ENCODE measurements at places on chromosomes 7 and 10.

DNA sequence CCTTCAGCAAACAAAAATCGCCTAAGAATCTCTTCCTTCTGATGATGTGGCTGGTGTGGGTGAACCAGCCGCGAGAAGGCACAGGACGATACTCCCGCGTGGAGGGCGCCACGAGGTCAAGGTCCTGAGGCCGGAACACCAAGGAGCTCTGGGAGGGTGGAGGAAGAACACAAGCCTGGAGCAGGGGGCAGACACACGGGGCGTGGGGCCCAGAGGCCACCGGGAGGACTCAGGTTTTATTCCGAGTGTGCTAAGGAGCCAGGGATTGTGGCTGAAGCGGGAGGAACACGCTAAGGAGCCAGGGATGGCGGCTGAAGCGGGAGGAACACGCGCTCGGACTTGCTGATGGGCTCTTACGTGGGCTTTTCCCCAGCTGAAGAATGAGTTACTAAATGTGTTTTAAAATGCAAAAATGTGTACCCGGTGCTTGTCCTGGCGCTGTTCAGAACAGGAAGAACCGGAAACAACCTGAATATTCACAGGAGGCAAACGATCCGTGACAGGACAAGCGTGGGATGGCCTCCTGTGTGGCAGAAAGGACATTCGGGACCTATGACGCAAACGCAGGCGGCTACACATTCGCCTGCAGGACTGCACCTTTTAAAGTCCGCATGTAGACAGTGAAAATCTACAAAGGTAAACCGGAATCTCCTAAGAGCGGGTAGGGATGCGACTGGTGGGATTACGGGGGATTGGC, 64.0 kb downstream of the MAD1L1 start:
- DNase-seq, result no peak

GRCh38 chr10:46330894-46331293, 44.1 kb downstream of the ANTXRL start:
- no peak for DNase-seq

DNA sequence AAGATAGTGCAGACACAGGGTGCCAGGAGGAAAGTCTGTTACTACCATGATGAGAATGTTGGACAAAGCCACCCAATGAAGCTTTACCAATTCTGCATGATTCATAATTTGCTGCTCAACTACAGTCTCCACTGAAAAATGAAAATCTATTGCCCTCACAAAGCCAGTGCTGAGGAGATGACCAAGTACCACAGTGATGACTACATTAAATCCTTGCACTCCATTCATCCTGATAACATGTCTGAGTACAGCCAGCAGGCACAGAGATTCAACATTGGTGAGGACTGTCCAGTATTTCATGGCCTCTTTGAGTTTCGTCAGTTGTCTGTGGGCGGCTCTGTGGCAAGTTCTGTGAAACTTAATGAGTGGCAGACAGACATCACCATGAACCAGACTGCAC, 144.0 kb downstream of the PLCE1 start:
- no peak for DNase-seq

- DNase-seq, result no peak
These were observed 32.6 kb upstream of the ZNRF2 start for GRCh38 chr7:30251708-30252329.

- DNase-seq, result no peak
These were observed 272.4 kb downstream of the ADARB2 start for GRCh38 chr10:1464881-1465417.

GRCh38 chr7:105745681-105746330, 130.6 kb downstream of the ATXN7L1 start:
- DNase-seq, result no peak

DNA sequence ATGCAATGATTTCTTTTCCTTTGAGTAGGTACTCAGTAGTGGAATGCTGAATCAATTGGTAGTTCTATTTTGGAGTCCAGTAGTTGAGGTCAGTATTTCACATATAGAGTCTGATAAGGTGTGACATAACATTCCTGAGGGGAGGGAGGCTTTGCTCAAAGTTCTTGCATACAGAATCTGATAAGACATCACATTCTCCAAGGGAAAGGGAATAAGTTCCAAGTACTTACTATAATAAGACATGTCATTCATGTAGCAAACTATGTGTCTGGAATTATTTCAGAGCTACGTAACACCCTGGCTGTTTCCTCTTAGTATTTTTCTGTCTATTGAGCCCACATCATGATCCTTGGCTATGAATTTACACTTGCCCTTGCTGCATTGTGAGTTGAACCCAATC, 74.3 kb upstream of the POM121L12 start:
- no peak for DNase-seq

GRCh38 chr7:79361214-79361613, 92.3 kb downstream of the MAGI2 start:
- no peak for DNase-seq

Data from HFF-Myc (cell line).